T-helper 9 cell (primary cell): ENCODE measurements at places on chromosomes 6 and 20.

DNA sequence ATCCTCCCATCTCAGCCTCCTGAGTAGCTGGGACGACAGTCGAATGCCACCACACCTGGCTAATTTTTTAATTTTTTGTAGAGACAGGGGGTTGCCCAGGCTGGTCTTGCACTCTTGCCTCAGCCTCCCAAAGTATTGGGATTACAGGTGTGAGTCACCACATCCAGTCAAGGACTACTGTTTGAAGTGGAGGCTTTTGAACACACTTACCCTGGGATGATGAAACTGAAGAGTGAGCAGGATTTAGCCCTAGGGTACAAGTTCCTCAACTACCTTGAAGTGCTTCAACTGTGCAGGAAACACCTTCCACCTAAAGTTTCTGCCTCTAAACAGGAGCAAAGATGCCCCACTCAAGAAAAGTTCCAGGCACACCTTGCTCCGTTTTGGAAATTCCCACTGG is 15.7 kb upstream of the PARD6B start:
- no peak for DNase-seq

GRCh38 chr6:161217628-161218027 is 56.2 kb downstream of the AGPAT4 start:
- no peak for DNase-seq

GRCh38 chr6:100433726-100434435 is 30.8 kb downstream of the SIM1 start:
- no peak for DNase-seq

DNA sequence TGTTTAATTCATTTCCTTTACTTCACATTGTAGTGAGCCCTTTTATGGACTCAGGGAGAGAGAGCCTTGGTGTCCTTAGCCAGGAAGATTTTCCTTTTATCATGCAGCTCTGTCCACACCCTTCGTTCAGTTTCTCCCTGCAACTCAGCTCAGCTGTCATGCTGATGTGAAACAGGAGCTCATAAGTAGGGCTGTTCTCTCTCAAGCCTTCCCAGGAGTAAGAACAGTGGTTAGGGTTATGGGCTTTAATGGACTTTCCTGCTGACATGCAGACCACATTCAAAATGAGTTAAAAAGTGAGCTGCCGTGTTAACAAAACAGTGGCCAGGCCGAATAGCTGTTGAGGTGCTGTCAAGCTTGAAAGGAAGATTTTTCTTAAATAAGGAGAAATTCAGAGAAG is 104.1 kb downstream of the BCKDHB start:
- no peak for DNase-seq

- no peak for DNase-seq
Measured at GRCh38 chr6:154706389-154706788, 26.8 kb upstream of the SCAF8 start.
